ENCODE measurements at places on chromosomes 11 and 22. TPM values are rescaled to one million over a fixed set of nuclear protein-coding genes. Genes with fewer than 3 reads are reported as not detected.

The OR52N5 gene
- not detected for polyA plus RNA-seq

The CCDC87 gene
- polyA plus RNA-seq, result 0.09 TPM

The ROBO4 gene
- not detected for polyA plus RNA-seq

The OR4X1 gene
- polyA plus RNA-seq, result not detected

The GTSE1 gene
- 0.39 TPM for polyA plus RNA-seq

DNA sequence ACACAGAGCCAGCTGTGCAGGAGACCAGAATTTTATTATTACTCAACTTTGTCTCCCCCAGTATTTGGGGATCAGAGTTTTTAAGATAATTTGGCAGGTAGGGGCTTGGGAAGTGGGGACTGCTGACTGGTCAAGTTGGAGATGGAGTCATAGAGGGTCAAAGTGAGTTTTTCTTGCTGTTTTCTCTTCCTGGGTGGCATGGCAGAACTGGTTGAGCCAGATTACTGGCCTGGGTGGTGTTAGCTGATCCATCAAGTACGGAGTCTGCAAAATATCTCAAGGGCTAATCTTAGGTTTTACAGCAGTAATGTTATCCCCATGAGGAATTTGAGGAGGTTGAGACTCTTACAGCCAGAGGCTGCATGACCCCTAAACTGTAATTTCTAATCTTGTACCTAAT, 153.5 kb downstream of the OR4C45 start:
- no peak overlapping the region for H3K4me3 ChIP-seq
- no peak overlapping the region for H3K27ac ChIP-seq

- H3K27me3 ChIP-seq, result peaks cover 3% of the 10 kb centered on the region
- no peak overlapping the region for H3K4me3 ChIP-seq
- H3K4me1 ChIP-seq, result peaks cover 55% of the 10 kb centered on the region
- H3K27ac ChIP-seq, result peak overlapping the region; percentile 45
- peak; percentile 31 for DNase-seq
Measured at GRCh38 chr22:39530116-39530515, 2.4 kb downstream of the RPS19BP1 start.

GRCh38 chr22:20008221-20008995, 8.2 kb downstream of the ARVCF start:
- H3K36me3 ChIP-seq, result no peaks in the 10 kb centered on the region
- no peak overlapping the region for H3K27ac ChIP-seq
- H3K4me1 ChIP-seq, result no peaks in the 10 kb centered on the region
- H3K27me3 ChIP-seq, result no peaks in the 10 kb centered on the region

DNA sequence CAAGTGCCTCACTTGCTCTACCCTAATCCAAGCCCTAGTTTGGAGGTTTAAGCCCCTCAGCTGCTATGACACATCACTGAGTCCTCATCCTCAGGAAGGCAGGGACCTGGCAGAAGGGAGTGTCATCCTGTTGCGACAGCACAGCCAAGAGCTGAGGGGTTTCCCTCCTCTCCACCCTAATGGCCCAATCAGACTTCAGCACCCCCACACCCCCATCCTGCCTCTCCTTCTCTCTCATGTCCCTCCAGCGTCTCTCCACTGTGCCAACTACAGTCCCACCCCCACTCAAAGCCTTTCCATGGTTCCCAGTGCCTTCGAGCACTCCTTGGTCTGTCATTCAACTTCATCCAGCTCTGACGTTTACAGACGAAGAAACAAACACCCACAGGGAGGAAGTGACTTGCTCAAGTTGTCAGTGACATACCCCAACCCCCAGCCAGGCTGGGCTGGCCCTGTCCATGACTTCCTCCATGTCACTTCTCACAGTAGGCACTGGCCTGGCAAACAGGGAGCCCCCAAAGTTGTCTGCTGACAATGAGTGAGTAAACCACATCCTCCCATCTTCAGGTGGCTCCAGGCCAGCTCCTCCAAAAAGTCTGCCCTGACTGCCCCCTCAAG, 15.6 kb downstream of the ARAP1 start:
- no peaks in the 10 kb centered on the region for H3K27me3 ChIP-seq
- H3K4me3 ChIP-seq, result peak overlapping the region; percentile 67
- peak; percentile 87 for DNase-seq
- H3K27ac ChIP-seq, result peak overlapping the region; percentile 97
- peaks cover 20% of the 10 kb centered on the region for H3K36me3 ChIP-seq

DNA sequence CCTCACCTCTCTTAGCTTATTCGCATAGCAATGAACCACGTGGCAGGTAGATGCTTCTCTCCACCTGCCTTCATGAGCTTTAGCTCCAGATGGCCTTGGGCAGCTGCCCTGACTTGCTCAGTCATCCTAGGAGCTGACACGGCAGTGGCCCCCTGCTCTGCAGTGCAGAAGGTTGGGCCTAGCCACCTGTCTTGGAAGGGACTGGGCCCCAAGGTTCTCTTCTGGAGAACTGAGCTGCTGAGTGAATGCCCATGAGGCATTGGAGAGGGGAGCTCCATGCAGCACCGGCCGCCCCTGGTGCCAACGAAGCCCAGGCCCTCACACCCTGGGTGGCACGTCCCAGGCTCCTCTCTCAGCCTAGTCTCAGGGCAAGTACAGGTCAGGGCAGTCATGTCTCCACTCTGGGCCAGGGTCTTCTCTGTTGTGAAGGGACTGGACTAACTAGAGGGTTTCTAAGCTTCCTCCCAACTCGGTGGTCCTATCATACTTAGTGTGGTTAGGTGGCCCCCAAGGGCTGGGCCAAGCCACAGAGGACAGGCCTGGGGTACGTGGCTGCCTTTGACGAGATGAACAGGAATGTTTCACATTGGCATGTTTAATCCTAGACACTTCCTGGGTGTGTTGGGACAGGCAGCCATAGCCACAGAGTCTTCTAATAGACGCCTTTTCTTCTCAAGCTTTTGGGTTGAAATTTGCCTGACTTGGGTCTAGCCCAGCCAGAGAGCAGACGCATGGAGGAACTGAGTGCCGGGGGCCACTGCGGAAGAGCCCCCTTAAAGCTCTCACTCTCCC, 47.9 kb downstream of the ALX4 start:
- no peak overlapping the region for H3K27ac ChIP-seq
- H3K27me3 ChIP-seq, result no peaks in the 10 kb centered on the region
- no peak overlapping the region for H3K4me3 ChIP-seq
- H3K4me1 ChIP-seq, result no peaks in the 10 kb centered on the region

- no peak overlapping the region for H3K27ac ChIP-seq
- no peak for DNase-seq
- no peaks in the 10 kb centered on the region for H3K4me1 ChIP-seq
- no peak overlapping the region for H3K4me3 ChIP-seq
- H3K36me3 ChIP-seq, result no peaks in the 10 kb centered on the region
- H3K27me3 ChIP-seq, result no peaks in the 10 kb centered on the region
Measured at GRCh38 chr11:93034723-93035039, 65.2 kb downstream of the MTNR1B start.

- no peaks in the 10 kb centered on the region for H3K4me1 ChIP-seq
- no peak for DNase-seq
- H3K27ac ChIP-seq, result no peak overlapping the region
- no peaks in the 10 kb centered on the region for H3K27me3 ChIP-seq
- no peaks in the 10 kb centered on the region for H3K36me3 ChIP-seq
Measured at GRCh38 chr11:120645639-120646038, 134.1 kb downstream of the GRIK4 start.

DNA sequence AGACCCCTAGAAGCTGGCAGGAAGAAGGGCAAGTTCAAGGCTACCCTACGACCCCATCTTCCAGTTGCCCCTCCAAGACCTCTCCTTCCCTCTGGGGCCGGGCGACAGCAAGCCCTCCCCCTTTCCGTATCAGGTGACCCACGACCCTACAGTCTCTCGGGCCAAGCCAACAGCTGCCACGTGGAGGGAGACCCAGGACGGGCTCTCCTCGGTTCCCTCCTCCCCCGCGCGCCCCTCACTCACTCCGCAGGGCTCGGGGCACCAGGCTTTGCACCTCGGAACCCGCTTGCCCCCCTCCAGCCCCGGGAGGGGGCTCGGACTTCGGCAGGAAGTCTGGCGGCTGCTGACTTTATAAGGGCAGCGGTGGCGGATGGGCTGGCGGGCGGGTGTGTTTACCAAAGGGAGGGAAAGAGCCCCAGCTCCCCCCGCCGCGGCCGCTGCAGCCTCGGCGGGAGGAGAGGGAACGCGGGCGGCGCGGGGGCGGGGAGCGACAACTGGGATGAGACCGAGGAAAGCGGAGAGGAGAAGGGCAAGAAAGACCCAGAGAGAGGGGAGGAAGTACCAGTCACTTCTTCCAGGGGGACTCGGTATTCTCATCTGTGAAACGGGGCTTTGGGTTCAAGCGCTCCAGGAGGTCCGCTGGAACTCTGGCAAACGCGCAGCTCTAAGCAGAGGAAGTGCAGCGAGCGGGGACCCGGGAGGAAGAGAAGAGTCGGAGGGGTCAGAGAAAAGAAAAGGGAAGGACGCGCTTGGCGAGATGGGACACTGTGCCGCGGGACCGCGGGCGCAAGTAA, 767 bp downstream of the SLC43A1 start:
- H3K36me3 ChIP-seq, result no peaks in the 10 kb centered on the region
- H3K4me1 ChIP-seq, result peaks cover 22% of the 10 kb centered on the region
- DNase-seq, result peak; percentile 50
- H3K27ac ChIP-seq, result no peak overlapping the region
- no peaks in the 10 kb centered on the region for H3K27me3 ChIP-seq

- H3K27ac ChIP-seq, result no peak overlapping the region
- peaks cover 19% of the 10 kb centered on the region for H3K36me3 ChIP-seq
- no peak for DNase-seq
- H3K27me3 ChIP-seq, result no peaks in the 10 kb centered on the region
Measured at GRCh38 chr11:58600510-58600909, 21.6 kb downstream of the ZFP91 start.

- H3K36me3 ChIP-seq, result no peaks in the 10 kb centered on the region
- H3K4me3 ChIP-seq, result no peak overlapping the region
- H3K27ac ChIP-seq, result no peak overlapping the region
- no peaks in the 10 kb centered on the region for H3K27me3 ChIP-seq
- no peak for DNase-seq
- no peaks in the 10 kb centered on the region for H3K4me1 ChIP-seq
Measured at GRCh38 chr11:88345949-88346348, 8.4 kb upstream of the CTSC start.

- H3K36me3 ChIP-seq, result no peaks in the 10 kb centered on the region
- no peak for DNase-seq
- H3K4me3 ChIP-seq, result no peak overlapping the region
- no peak overlapping the region for H3K27ac ChIP-seq
- no peaks in the 10 kb centered on the region for H3K4me1 ChIP-seq
- no peaks in the 10 kb centered on the region for H3K27me3 ChIP-seq
Measured at GRCh38 chr11:12042215-12042676, 33.8 kb upstream of the DKK3 start.

- H3K36me3 ChIP-seq, result no peaks in the 10 kb centered on the region
- H3K27me3 ChIP-seq, result no peaks in the 10 kb centered on the region
- H3K27ac ChIP-seq, result no peak overlapping the region
- H3K4me3 ChIP-seq, result no peak overlapping the region
Measured at GRCh38 chr11:125517116-125517770, 21.2 kb upstream of the FEZ1 start.

DNA sequence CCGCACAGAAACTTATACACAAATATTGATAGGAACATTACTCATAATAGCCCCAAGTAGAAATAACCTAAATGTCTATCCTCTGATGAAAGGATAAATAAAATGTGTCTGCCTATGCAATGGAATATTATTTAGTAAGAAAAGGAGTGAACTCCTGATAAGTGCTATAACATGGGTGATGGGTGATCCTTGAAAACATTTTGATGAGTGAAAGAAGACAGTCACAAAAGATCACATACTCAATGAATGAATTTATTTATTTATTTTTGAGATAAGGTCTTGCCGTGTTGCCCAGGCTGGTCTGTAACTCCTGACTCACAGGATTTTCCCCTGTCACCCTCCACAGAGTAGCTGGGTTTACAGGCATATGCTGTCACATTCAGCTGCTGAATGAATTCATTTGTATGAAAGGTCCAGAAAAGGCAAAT, 17.3 kb downstream of the RNF121 start:
- H3K36me3 ChIP-seq, result peaks cover 6% of the 10 kb centered on the region
- DNase-seq, result no peak
- H3K27me3 ChIP-seq, result no peaks in the 10 kb centered on the region
- H3K4me3 ChIP-seq, result no peak overlapping the region
- no peak overlapping the region for H3K27ac ChIP-seq

DNA sequence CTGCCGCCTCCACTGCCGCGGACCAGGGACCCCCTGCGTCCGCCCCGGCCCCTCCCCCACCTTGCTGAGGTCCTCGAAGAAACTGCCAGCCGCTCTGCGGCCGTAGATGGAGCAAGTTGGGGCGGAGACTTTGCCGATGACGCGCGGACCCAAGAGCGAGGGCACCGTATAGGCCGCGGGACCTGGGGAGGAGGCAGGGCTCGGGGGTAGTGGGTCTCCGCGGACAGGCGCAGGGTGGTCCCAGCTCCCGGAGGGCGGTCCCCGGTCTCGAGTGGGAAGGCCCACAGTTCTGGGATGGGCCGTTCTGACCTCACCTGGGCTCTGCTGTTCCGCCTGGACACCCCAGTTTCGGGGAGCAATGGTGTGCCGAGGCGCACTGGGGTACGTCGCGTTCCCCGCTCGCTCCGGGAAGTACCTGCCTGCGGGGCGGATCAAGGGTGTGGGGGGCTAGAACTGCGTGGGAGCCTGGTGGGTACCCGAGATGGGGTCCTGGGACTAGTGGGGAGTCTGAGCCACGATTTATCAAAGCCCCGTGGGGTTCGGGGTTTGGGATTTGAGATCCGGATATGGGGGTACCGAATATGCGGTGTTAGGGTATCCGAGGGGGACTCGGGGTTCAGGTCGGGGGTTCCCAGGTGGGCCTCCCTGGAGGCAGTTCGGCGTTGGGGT, 1.2 kb upstream of the TYMP start:
- H3K27me3 ChIP-seq, result no peaks in the 10 kb centered on the region
- peak; percentile 95 for DNase-seq
- H3K4me1 ChIP-seq, result peaks cover 22% of the 10 kb centered on the region

Data from B cell (primary cell).